ENCODE measurements at places on chromosomes 6 and 20.

GRCh38 chr20:35506179-35506578, 23.3 kb downstream of the C20orf173 start:
- no peak for DNase-seq

- no peak for DNase-seq
These were observed 188.0 kb upstream of the SASH1 start for GRCh38 chr6:148154668-148155067.

DNA sequence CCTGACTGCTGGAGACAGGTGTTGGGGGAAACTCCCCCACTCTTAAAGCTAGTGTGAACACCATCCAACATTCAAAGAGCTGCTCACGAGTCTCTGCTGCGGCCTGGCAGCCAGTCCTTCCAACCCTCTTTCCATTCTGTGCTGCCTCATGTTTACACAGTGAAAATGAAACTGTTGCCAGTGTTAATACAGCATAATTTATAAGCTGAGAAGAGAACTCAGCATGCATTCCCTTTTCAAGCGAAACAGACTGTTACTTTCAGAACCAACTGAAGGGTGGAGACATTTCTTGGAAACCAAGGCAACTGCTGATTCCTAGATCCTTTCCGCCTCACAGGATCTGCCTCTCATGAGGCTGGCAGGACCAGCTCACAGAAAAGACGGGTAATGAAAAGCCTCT, 533.8 kb upstream of the ID4 start:
- DNase-seq = no peak

GRCh38 chr6:28719275-28719940, 193.7 kb downstream of the GPX5 start:
- DNase-seq = no peak

- no peak for DNase-seq
These were observed 116.3 kb downstream of the KHDC1L start for GRCh38 chr6:73108949-73109348.

- no peak for DNase-seq
These were observed 63.2 kb upstream of the BMP2 start for GRCh38 chr20:6704132-6704861.

DNA sequence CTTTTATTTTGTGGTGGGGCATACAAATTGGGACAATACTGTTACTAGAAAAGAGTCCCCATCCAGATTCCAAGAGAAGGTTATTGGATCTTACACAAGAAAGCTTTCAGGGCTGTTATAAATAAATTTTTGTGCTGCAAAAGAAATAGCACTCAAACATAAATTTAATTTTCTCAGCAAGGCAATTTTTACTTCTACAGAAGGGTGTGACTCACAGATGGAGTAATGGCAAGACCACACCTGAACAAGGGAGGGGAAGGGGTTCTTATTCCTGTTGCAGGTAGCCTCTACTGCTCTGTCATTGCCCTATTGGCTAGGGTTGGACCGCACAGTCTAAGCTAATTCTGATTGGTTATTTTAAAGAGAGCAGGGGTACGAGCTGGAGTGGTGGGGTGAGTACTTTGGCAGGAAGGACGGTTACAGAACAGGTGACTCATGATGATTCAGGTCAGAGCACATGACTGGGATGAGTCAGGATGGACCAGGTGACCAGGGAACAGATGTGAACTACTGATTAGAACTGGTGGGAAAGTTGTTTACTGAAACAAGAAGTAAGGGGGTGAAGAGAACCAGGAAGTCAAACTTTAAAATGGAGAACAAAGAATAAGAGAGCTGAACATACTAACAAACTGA, 41.1 kb downstream of the CNR1 start:
- DNase-seq = no peak

DNA sequence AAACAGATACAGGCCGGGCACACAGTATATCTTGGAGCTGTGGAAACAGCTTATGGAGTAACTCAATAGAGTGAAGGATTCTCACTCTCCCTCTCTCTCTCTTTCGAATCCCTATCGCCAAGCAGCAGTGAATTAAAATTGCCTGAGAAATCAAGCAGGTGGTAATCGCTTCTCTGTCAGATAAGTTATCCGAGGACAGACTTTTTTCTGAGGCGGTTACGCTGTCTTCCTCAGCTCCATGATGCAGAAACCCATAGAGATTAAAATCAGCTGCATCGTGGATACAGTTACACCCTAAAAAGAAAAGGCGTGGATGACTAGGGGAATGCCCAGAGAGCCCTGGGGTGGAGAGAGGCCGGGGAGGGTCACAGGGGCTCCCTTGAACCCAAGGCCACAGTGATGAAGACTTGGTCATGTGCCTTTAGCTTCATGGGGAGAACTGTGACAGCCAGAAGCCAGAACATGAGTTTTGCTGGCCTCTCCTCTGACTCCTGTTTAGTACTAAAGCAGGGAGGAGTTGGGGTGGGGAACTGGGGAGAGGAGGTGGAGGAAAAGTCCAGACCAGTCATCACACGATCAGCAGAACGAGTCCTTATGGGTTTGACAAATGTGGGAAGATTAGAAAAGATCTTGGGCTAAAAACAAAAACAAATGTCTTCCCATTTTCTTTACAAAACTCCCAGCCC, 138.8 kb upstream of the JARID2 start:
- DNase-seq = no peak

- DNase-seq = no peak
These were observed 32.7 kb downstream of the TOX2 start for GRCh38 chr20:43947316-43947710.

- DNase-seq = no peak
These were observed 16.7 kb upstream of the ZFAND3 start for GRCh38 chr6:37802810-37803209.

GRCh38 chr6:44430326-44430725, 42.8 kb downstream of the CDC5L start:
- no peak for DNase-seq

- no peak for DNase-seq
These were observed 46.7 kb upstream of the BLCAP start for GRCh38 chr20:37574199-37574890.

DNA sequence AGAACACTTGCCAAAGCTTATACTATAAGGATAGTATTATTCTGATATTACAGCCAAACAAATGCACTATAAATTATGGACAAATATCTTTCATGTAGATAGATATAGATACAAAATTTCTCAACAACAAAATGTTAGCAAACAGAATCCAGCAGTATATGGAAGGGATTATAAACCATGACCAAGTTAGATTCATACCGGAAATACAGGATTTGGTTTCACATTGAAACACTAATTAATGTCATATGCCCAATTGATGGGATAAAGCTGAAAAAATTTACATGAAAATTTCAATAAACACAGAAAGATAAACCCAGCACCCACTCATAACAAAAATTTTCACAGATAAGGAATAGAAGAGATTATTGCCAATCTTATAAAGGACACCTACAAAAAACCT, 770.3 kb upstream of the SLC35B3 start:
- no peak for DNase-seq

GRCh38 chr6:144321839-144322591, 36.9 kb downstream of the UTRN start:
- no peak for DNase-seq

DNA sequence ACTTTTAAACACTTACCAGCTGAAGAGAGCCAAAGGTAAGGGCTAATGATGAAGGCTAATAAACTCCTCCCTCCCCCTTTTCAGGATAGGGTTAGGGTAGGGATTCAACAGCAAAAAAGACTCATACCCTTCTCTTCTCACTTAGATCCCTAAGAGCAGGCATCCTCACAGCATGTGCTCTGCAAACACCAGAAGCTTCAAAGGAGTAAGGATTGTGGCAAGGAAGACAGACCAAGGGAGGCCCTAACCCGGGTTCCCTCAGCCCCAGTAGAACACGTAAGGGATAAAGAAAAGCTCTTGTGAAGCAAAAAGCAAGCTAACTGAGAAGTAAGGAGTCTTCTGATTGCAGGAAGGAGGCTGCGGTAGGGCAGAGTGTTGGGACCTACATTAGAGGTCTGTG, 11.6 kb downstream of the MAP3K7 start:
- no peak for DNase-seq

GRCh38 chr6:69622230-69622629, 174.6 kb downstream of the LMBRD1 start:
- no peak for DNase-seq

- no peak for DNase-seq
These were observed 141.1 kb downstream of the CD164 start for GRCh38 chr6:109241199-109241598.

GRCh38 chr20:63552481-63553249, 1.3 kb upstream of the FNDC11 start:
- DNase-seq = peak; percentile 90

- no peak for DNase-seq
These were observed 46.3 kb upstream of the ENTPD6 start for GRCh38 chr20:25148982-25149846.

DNA sequence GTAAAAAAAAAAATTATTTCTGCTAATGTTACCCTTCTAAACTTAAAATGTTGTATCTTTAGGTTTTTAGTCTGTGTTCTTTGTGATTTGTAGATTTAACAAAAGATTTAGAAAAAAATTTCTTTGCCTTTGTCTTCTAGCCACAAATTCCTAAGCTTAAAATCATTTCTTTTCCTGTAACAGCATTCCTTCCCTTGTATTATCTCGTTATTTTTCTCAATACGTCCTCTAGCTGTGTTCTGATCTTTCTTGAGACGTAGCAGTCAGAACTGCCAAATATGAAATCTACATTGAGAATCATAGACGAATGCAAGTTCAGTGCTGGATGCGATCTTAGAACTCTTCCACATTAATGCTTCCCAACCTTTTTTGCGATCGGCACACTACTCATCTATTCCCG, 283.1 kb downstream of the UTRN start:
- no peak for DNase-seq

GRCh38 chr20:38357653-38358207, 11.4 kb downstream of the LBP start:
- peak; percentile 27 for DNase-seq

DNA sequence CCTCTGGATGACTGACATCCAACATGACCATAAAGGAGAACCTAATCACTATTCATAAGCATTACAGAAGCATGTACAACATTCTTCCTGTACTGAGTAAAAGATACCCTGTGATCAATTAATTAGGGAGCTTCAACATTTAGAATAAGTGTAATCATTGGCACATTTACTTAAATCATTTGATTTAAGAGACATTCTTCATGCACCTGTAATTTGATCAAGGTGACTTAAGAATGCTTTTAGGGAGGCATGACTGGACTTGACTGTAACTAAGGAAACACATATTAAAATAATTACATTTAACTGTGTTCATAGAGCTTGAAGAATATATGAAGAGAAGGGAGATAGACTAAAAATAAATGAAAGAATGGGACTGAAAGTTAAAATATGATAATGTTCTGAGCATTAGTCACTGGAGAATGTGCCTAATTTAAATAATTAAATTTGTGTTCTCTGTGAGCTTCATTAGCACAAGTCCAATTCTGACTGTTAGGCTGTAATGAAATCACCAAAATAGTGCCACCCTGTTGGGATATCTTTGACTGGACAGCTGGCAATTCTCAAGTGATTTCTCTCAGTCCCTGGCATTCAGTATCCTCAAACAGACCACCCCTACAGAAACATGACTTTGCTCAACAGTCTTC, 295.5 kb upstream of the ADGRB3 start:
- DNase-seq = no peak

- no peak for DNase-seq
These were observed 5.3 kb downstream of the RNF144B start for GRCh38 chr6:18392346-18392877.

GRCh38 chr6:71034563-71035345, 77.9 kb upstream of the B3GAT2 start:
- DNase-seq = no peak

- no peak for DNase-seq
These were observed 121.3 kb downstream of the TFAP2B start for GRCh38 chr6:50939931-50940330.

DNA sequence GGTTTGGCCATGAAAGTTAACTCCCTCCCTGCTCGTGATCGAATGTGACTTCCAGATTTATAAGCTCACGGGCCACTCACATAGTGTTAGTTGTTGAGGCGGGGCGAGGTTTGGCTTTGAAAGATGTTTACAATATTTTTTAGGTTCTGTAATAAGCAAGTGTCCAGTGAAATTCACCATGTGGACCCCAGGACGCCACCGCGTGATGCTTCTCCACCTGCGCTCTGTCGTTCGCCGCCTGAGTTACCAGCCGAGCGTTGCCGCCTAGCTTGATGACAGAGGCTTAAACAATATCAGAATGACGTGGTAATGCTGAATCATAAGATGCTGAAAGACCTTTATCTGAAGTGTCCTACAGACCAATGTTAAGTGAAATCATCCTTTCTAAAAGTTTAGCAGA, 241.0 kb downstream of the MYLK4 start:
- no peak for DNase-seq

DNA sequence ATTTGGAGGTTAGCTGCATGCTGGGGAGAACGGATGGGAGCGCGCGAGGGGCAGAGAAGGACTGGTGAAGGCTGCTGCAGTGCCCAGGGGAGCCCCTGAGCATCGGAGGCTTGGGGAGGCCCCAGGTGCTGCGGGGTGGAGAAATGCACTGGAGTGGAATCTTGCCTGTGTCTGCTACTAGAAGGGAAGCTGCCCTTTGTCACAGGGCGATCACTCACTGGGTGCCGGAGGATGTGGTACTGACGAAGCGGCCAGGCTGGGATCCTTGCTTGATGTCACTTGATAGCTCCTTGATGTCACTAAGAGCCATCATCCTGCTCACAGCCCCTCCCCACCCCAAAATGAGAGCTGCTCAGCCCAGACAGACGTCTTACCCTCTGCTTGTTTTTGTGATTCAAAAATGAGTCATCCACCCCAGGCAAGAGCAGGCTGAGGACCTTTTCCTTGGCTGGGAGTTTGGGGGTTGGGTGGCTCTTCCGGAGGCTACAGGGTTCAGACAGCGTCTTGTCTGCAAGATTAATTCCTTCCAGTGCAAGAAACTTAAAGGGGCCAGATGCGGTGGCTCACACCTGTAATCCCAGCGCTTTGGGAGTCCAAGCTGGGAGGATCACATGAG, 62.6 kb upstream of the PMEPA1 start:
- DNase-seq = peak; percentile 34

GRCh38 chr6:96743496-96743895, 93.8 kb downstream of the GPR63 start:
- no peak for DNase-seq

- peak; percentile 35 for DNase-seq
These were observed 3.8 kb upstream of the LPA start for GRCh38 chr6:160667639-160668481.

GRCh38 chr20:25439328-25439727, 31.9 kb downstream of the GINS1 start:
- no peak for DNase-seq

- no peak for DNase-seq
These were observed 120.5 kb downstream of the RTN4IP1 start for GRCh38 chr6:106508834-106509233.

GRCh38 chr6:152701081-152701862, 3.6 kb downstream of the MYCT1 start:
- no peak for DNase-seq

DNA sequence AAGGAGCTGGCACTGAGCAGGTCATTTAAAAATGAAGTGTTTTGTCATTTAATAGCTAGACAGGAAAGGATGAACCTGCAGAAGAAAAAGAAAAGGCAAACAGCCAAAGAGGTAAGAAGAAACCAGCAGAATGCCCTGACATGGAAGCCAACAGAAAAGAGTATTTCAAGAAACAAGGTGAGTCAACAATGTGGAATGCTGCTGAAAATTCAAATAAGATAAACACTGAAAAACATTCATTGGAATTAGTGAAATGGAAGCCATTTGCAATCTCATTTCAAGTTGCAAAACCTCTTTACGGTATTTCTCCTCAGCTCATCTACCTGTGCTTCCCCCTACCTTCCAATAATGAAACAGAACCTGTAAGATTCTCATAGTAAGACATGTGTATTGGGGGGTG, 59.6 kb downstream of the RWDD2A start:
- DNase-seq = no peak

- no peak for DNase-seq
These were observed 120.4 kb upstream of the ZNF184 start for GRCh38 chr6:27593200-27593818.

- no peak for DNase-seq
These were observed 767.1 kb downstream of the KIF16B start for GRCh38 chr20:15806105-15806504.

Measured in DND-41 (cell line).